ENCODE measurements at places on chromosomes 7 and 10. TPM values are rescaled to one million over a fixed set of nuclear protein-coding genes. Genes with fewer than 3 reads are reported as not detected.

The OR6V1 gene
- total RNA-seq: not detected

The ABCB4 gene
- 0.27 TPM for total RNA-seq

The MBLAC1 gene
- 3.1 TPM for total RNA-seq

The ZNF425 gene
- total RNA-seq: 0.66 TPM

The COL26A1 gene
- total RNA-seq: 0.16 TPM

The TRPV6 gene
- total RNA-seq: 0.81 TPM

The CTNNA3 gene
- not detected for total RNA-seq

The CPN1 gene
- 0.09 TPM for total RNA-seq

The CAV1 gene
- total RNA-seq: 1.5 TPM

The TDRD1 gene
- total RNA-seq: not detected

The NACAD gene
- total RNA-seq: 0.02 TPM

The INHBA gene
- total RNA-seq: 0.02 TPM

DNA sequence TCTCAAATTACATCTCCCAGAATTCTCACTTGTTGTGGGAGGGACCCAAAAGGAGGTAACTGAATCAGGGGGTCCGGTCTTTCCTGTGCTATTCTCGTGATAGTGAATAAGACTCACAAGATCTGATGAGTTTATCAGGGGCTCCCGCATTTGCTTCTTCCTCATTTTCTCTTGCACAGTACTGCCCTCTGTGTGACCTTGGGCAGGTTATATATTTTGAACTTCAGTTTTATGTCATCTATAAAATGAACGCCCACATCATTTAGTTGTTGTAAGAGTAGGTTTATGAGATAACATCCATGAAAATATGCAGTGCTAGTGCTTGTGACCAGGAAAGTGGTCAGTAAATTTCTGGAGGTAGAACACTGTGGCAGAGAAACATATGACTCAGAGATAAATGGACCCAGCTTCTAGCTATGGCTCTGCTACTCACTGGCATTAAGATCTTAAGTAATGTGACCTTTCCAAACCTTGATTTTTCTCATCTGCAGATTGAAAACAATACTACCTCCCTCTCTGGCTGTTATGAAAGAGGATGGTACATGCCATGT is 44.3 kb downstream of the SCRN1 start:
- no peak for DNase-seq

- DNase-seq: no peak
Observed at GRCh38 chr10:101597091-101597900, 9.2 kb downstream of the DPCD start.

GRCh38 chr7:94050046-94050445 is 45.9 kb upstream of the BET1 start:
- no peak for DNase-seq

- no peak for DNase-seq
Observed at GRCh38 chr7:71716690-71717089, 584.7 kb downstream of the GALNT17 start.

- DNase-seq: no peak
Observed at GRCh38 chr10:105596749-105597148, 955.7 kb downstream of the SORCS3 start.

DNA sequence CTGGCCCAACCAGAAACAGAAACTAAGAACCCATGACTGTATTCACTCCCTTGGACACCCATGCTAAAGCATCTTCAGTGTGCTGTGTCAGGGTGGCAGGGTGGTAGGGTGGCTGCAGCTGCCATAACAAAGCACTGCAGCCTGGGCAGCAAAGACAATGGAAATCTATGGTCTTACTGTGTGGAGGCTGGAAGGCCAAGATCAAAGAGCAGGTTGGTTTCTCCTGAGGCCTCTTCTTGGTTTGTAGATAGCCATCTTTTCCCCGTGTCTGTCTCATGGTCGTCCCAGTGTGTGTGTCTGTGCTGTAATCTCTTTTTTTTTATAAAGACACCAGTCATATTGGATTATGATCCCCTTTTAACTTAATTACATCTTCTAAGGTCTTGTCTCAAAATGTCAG is 15.2 kb upstream of the ZNF25 start:
- DNase-seq: no peak

DNA sequence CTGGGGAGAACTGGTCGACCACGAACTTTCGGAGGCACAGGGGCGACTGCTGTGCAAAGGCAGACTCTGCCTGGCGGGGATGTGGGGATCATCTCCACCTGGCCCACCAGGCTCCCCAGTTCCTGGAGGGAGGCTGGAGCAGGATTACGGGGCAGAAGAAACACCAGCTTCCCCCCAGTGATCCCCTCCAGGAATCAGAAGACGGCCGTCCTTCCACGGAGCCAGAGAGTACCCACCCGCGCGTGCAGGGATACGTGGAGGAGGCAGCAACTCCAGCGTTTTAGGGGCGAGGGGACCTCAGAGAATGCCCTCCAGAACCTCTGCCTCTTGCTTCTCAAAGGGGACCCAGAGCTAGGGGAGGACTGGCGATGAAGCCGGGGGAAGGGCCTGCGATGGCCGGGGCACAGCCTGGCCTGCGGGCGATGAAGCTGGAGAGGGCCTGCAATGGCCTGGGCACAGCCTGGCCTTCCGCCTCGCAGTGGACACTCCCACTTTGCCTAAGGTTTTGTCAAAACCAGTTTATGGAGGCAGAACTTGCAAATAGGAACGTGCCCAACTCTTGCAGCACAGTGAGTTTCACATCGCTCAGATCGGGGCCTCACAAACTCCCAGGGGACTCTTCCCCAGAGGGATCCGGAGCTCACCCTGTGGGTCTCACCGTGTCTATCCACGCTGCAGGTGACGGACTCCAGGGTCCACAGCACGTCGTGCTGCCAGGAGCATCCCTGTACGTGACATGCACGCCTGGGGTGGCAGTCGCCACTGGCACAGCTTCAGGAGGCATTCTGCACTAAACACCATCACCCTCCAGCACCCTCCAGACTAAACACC is 77.9 kb upstream of the PDGFA start:
- no peak for DNase-seq

GRCh38 chr10:47034441-47035051 is 123.3 kb downstream of the PTPN20 start:
- DNase-seq: no peak

DNA sequence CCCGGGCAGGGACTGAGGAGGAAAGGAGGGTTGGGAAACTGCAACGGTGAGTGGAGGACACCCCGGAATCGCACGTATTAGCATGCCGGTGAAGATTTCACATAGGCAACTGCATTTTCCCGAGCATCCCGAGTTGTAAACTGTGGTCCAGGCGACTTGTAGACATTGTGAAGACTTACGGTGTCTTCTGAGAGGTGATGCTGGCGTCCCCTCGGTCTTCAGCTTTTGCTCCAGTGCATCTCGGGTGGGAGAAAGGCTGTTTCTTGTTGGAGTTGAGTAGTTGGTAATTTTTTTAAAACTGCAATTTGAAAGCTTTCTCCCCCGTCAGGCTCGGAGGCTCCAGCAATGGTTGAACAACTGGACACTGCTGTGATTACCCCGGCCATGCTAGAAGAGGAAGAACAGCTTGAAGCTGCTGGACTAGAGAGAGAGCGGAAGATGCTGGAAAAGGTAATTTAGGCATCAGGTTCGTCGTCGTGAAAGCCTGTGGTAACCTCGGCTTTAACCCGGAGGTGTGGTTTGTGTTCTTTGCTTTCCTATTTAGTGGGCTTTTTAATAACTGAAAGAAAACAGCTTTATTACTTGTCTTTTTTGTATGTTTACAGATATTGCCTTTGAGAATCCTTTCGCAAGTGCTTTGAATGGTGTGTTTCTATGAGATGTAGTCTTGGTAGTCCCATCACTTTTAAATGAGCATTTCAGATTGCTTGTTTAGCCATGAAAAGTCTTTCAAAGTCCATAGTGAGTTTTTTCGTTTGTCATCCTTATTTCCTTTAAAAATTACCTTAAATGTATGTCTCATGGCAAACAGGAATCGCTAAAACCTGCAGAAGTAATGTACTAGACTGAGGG is 687 bp downstream of the HELLS start:
- DNase-seq: peak; percentile 30

DNA sequence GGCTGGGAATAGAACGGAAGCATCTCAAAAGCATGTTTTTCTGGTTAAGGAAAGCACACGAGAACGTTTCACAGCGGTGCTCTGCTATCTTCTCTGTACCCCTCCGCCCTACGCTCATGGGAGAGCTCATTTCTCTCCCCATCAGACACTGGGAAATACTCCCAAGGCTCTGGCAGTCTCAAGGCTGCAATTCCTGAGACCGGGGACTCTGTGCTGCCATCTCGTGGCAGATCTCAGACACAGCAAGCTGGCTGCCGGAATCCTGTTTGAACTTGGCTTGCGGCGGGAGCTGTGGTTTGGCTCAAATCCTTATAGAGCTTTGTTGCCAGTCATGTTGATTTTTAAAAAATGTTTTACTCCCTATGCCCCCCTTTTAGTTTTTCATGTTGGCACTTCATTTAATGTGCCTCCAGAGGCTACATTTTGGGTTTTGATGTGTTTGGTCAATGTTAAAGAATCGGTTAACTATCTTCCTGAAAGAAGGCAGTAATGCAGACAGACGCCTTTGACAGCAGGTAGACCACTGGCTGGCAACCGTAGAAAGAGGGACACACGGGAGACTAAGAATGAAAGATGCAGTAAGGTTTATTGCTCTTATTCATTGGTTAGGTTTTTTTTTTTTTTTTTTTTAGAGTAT is 27.6 kb downstream of the BMPER start:
- DNase-seq: peak; percentile 73

GRCh38 chr10:32163071-32163761 is 107.0 kb upstream of the KIF5B start:
- DNase-seq: no peak

GRCh38 chr7:39651265-39651664 is 27.9 kb downstream of the RALA start:
- no peak for DNase-seq

GRCh38 chr7:74526780-74527179 is 73.1 kb downstream of the GTF2IRD1 start:
- no peak for DNase-seq

DNA sequence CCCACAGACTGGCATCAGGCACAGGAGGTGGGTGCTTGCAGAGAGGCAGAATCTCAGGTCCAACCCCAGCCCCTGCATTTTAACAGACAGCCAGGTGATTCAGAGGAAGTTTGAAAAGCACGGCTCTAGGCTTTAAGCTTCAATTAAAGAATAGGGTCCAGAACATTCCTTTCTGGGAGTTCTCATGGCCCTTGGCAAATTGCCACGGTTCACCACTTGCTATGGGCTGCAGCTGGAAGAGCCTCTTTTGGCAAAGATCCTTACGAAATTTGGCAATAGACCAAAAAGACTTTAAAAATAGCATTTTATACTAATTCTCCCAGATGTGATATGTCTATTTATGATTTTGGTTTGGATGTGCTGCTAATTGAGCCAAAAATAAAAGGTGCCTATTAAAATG is 148.1 kb downstream of the ITGA8 start:
- DNase-seq: no peak

- no peak for DNase-seq
Observed at GRCh38 chr7:1029637-1030443, 14.5 kb upstream of the GPR146 start.
